IMR-90 (cell line): ENCODE measurements at places on chromosomes 2 and 18. TPM values are rescaled to one million over a fixed set of nuclear protein-coding genes. Genes with fewer than 3 reads are reported as not detected.

ANKRD12 gene
- total RNA-seq = 12.9 and 31.7 TPM in 2 replicates

GCG gene
- not detected in 2 replicates for total RNA-seq

RETSAT gene
- total RNA-seq = 25.0 and 32.3 TPM in 2 replicates

MAP2 gene
- total RNA-seq = 0.28 and 0.36 TPM in 2 replicates

KCNF1 gene
- total RNA-seq = 0.54 and 0.56 TPM in 2 replicates

SCN7A gene
- 0.90 and 1.7 TPM in 2 replicates for total RNA-seq

REG3G gene
- total RNA-seq = not detected in 2 replicates

PHOSPHO2 gene
- 0.54 and 0.56 TPM in 2 replicates for total RNA-seq

- H3K36me3 ChIP-seq = no peaks in the 10 kb centered on the region
- H3K27ac ChIP-seq = no peak overlapping the region
- H3K27me3 ChIP-seq = no peaks in the 10 kb centered on the region
- DNase-seq = no peak
Measured at GRCh38 chr2:239554766-239555570, 154.1 kb upstream of the HDAC4 start.

DNA sequence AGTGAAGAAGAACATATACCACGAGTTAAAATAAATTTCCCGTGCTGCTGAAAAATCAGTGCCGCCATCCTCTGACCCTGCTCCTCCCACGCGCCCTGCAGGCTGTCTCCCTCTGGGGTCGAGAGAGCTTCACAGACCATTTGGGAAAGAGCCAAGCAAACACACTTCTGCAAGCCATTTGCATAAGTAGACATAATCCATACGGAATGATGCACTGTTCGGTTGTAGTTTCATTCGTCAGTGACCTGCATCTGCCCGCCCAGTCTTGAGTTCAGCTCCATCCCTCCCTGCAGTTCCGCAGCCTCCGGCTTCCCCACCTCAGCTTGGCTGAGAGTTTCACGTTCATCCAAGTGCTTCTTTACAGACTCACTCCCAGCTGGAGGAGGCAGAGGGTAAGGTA is 69.6 kb downstream of the TRAPPC12 start:
- H3K4me3 ChIP-seq = no peak overlapping the region
- no peak for DNase-seq
- peaks cover 48% of the 10 kb centered on the region for H3K36me3 ChIP-seq
- no peaks in the 10 kb centered on the region for H3K27me3 ChIP-seq
- no peaks in the 10 kb centered on the region for H3K4me1 ChIP-seq

GRCh38 chr2:26000561-26001082 is 18.3 kb upstream of the KIF3C start:
- H3K27ac ChIP-seq = no peak overlapping the region
- DNase-seq = no peak
- no peak overlapping the region for H3K4me3 ChIP-seq
- H3K27me3 ChIP-seq = no peaks in the 10 kb centered on the region; the same call in 1 of the 2 replicates
- peaks cover 2% of the 10 kb centered on the region; the same call in 1 of the 2 replicates for H3K4me1 ChIP-seq

GRCh38 chr2:184879671-184880070 is 281.3 kb downstream of the ZNF804A start:
- no peak overlapping the region for H3K27ac ChIP-seq
- no peak overlapping the region for H3K4me3 ChIP-seq
- H3K36me3 ChIP-seq = no peaks in the 10 kb centered on the region
- no peaks in the 10 kb centered on the region for H3K27me3 ChIP-seq

DNA sequence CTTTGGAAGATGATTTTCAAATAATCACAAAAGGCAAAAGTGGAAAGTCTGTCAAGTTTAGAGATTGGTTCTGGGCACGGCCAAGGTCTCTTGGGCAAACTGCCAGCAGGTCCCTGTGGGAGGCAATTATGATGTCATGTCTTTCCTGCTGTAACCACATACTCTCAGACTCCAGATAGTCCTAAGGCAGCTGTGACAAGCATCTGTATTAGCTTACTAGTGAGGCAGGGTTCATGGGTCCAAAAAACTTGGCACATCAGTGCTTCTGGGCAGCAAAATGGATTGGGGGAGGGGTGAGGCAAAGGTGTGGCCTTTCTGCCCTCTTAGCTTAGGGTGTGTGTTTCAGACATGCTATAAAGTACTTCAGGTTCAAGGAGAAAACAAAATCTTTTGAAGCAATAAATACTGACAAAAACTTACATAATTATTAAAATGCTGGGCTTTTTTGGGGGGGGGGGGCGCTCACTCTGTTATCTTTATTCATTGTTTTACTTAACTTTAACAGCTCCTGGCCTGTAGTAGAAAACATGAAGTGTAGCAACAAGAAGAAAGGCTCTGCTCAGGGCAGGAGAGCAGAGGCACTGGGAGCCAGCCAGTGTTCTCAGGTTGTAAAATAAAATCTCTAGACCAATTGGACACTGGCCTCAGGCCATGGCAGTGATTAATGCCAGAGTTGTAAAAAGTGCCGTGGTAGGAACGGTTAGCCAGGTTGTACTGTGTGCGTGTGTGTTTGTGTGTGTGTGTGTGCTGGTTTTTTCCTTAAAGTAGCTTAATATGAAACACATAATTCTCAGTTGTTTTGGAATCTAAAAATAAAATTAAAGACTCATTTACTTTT is 14.3 kb upstream of the TANC1 start:
- no peak overlapping the region for H3K27ac ChIP-seq
- no peaks in the 10 kb centered on the region for H3K36me3 ChIP-seq
- no peak overlapping the region for H3K4me3 ChIP-seq
- peaks cover 6% of the 10 kb centered on the region for H3K4me1 ChIP-seq
- no peaks in the 10 kb centered on the region for H3K27me3 ChIP-seq
- peak; percentile 89 for DNase-seq

- peaks cover 2% of the 10 kb centered on the region; the same call in 1 of the 2 replicates for H3K27me3 ChIP-seq
- H3K27ac ChIP-seq = no peak overlapping the region
- no peaks in the 10 kb centered on the region for H3K36me3 ChIP-seq
- no peak for DNase-seq
- no peaks in the 10 kb centered on the region for H3K4me1 ChIP-seq
Measured at GRCh38 chr2:222780051-222780450, 80.8 kb upstream of the ACSL3 start.

DNA sequence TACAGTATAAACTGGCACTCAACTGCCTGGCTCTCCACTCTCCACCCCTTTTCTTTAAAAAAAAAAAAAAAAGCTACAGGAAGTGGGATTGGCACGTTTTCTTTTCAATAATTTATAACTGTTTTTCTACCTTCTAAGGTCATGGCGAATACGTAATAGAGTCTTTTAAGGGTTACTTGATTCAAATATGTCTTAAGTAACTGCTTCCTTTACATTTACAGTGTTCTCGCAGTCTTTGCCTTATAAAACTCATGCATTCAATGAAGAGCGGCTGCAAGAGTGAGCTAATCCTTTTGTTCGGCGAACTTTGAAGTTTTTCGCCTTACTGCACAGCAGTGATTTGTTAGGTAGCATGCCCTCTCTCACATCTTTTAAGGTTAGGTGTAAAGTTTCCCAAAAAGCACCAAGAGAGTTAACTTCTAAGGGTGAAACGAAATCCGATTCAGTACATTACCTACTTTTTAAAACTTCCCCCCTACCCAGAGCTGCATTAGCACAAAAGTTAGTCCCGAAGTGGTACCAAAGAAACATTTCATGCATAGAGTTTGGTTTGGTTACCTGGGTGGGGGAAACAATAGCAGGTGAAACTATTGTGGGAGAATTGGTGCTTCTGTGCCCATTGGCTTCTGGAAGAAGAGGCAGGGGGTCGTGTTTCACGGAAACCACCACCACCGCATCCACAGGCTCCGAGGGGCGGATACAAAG is 2.0 kb downstream of the KCTD1 start:
- no peak overlapping the region for H3K27ac ChIP-seq
- H3K4me3 ChIP-seq = no peak overlapping the region
- H3K4me1 ChIP-seq = peaks cover 6% of the 10 kb centered on the region
- peaks cover 15% of the 10 kb centered on the region for H3K27me3 ChIP-seq
- no peak for DNase-seq

DNA sequence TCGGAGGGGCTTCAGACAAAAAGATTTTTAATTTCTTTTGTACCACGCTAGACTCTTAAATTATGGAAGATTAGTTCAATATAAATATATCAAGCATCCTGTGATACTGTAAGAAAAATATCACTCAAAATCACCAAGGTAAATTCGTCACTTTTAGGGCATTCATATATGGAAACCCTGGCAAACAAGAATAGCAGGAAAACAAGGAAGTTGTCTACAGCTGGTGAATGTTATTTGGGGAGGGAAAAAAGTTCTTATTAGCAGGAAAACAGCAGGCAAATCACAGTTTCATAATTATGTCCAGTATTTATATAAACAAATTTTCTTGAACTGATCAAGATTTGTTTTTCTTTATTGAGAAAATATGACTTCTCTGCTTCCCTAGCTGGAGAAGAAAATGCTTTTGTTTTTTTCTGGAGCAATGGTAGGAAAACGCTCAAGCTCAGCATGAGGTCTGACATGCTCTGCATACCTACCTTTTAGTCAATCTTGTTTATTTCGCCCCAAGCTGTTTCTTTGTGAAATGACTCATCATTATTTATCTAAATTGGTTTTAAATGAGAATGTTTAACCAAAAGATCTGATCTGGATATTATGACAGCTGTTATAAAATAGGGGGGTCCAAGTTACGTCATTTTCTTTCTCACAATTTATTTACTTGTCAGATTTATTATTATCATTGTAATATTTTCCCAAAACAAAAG is 14.7 kb downstream of the LINC00305 start:
- no peak overlapping the region for H3K27ac ChIP-seq
- H3K4me3 ChIP-seq = no peak overlapping the region
- H3K27me3 ChIP-seq = no peaks in the 10 kb centered on the region
- DNase-seq = no peak

GRCh38 chr2:196086517-196087368 is 18.1 kb upstream of the DNAH7 start:
- no peaks in the 10 kb centered on the region for H3K27me3 ChIP-seq
- DNase-seq = no peak
- no peaks in the 10 kb centered on the region for H3K4me1 ChIP-seq
- no peaks in the 10 kb centered on the region for H3K36me3 ChIP-seq

DNA sequence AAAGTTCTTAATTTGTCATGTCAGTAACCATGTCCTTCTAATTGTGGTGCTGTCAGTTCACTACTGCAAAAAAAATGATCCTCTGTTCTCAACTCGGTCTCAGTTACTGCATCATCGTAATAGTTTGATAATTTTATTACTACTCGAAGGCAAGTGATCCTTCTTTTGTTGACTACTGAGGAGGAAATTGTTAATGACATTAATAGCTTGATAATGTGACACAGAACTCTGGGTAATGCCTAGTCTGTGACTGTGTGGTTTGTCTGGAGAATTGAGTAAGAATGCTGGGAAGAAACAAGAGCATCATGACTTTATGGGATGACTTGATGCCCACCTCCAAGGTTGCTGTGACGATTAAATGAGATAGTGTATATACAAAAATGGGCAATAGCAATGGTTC is 267.2 kb downstream of the LRRTM1 start:
- DNase-seq = no peak
- H3K4me1 ChIP-seq = peaks cover under 1% of the 10 kb centered on the region; the same call in 1 of the 2 replicates
- no peak overlapping the region for H3K27ac ChIP-seq
- no peaks in the 10 kb centered on the region for H3K27me3 ChIP-seq
- no peaks in the 10 kb centered on the region for H3K36me3 ChIP-seq

DNA sequence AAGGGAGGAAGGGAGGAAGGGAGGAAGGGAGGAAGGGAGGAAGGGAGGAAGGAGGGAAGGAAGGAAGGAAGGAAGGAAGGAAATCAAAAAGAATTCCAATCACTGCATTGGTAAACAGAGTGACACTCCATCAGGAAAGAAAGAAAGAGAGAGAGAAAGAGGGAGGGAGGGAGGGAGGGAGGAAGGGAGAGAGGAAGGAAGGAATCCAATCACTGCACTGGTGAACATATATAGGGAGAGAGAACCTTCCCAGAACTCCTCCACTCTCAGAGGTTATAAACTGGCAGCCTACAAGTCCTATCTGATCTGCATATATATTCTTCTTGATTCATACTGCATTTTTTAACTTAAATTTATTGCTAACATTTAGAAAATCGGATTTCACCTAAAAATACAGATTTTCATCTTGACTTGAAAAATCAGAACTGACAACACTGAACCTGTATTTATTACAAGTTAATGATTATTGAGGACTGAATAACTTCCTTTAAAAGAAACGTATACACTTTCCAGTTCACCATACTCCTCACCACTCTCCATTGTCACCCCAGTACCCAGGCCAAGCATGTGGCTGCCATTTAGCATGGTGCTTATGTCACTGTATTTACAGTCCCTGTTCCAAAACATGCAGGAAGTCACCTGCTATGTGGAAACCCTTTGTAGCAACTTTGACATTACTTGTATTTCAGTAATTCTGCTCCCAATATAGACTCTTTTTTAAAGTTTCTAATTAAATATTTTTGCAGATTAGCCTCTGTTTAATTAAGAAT is 83.5 kb downstream of the ANTXR1 start:
- DNase-seq = no peak
- peaks cover 10% of the 10 kb centered on the region for H3K4me1 ChIP-seq

- H3K4me3 ChIP-seq = no peak overlapping the region
- H3K36me3 ChIP-seq = no peaks in the 10 kb centered on the region
- H3K27me3 ChIP-seq = no peaks in the 10 kb centered on the region
Measured at GRCh38 chr2:211413746-211414145, 857.3 kb downstream of the CPS1 start.

DNA sequence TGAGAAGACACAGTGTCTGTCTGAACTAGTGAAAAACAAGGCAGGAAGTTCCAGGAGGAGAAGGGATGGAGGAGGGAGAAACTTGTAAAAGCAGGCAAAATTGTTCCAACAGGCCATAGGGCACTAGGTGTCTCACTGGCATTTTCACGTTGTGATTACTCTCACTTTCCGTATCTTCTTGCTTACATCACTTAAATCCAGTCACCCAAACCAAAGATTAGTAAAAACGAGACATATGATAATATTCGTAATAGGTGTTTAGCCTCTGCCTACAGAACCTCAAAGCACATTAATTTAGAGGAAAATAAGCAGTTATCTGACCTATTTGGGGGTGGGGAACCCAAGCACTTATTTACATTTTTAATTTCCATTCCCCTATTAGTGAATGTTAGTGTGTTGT is 78.3 kb downstream of the POU3F3 start:
- no peaks in the 10 kb centered on the region for H3K4me1 ChIP-seq
- H3K4me3 ChIP-seq = no peak overlapping the region
- no peak overlapping the region for H3K27ac ChIP-seq
- H3K36me3 ChIP-seq = no peaks in the 10 kb centered on the region
- no peaks in the 10 kb centered on the region for H3K27me3 ChIP-seq

GRCh38 chr18:13217971-13218367 is 591 bp upstream of the LDLRAD4 start:
- H3K4me3 ChIP-seq = peak overlapping the region; percentile 21; the same call in 1 of the 2 replicates
- H3K4me1 ChIP-seq = peaks cover 2% of the 10 kb centered on the region; the same call in 1 of the 2 replicates
- no peak overlapping the region for H3K27ac ChIP-seq
- H3K27me3 ChIP-seq = peaks cover 57% of the 10 kb centered on the region
- no peaks in the 10 kb centered on the region for H3K36me3 ChIP-seq
